ENCODE measurements at places on chromosomes 2 and 18.

DNA sequence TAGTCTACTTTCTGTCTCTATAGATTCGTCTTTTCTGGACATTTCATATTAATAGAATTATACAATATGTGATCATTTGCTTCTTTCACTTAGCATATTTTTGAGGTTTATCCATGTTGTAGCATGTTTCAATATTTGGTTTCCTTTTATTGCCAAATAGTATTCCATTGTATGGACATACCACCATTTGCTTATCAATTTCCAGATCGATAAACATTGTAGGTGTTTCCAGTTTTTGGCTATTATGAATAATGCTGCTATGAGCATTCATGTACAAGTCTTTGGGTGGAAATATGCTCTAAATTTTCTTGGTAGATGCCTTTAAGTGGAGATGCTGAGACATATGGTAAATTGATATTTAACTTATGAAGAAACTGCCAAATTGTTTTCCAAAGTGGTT lies 114.1 kb downstream of the RND3 start:
- no peak for DNase-seq

DNA sequence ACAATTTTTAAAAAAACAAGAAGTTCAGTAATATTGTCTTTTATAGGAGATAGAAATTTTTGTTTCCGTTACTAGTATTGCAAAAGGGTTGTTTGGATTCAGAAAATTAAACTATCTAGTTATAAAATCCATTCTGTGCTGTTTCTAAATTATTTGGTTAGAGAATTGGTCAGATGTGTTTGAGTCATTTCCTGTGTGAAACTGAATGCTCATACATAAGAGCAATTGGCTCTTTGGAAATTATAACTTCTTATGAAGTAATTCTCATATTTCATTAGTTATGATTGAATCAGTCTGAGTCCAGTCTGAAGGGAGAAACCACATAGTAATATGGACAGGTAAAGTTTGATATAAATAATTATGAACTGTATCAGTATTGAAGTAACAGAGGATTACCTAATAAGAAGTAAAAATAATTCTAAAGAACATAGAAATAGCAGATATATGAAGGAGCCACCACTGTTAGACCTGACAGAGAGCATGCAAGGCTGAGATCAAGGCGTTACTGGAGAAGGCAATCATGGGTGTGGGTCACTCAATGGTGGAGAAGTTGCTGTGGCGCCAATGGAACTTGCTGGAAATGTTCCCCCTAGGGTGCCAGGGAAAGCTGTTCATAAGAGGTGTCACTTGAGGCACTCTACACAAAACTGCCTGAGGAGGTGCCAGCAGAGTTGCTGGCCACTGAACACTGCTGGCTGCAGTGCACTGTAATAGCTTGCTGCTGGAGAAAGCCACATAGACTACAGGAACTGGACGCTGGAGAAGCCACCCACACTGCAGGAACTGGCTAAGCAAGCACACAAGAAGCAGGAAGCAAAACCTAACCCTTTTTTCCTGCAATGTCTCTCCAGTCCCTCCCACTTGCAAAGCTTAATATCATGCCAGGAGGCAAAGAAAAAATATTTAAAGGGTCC lies 18.0 kb upstream of the FAP start:
- no peak for DNase-seq

- DNase-seq, result no peak
Measured at GRCh38 chr2:60560734-60561644, 7.5 kb upstream of the BCL11A start.

- no peak for DNase-seq
Measured at GRCh38 chr2:174195253-174195652, 53.1 kb downstream of the OLA1 start.

DNA sequence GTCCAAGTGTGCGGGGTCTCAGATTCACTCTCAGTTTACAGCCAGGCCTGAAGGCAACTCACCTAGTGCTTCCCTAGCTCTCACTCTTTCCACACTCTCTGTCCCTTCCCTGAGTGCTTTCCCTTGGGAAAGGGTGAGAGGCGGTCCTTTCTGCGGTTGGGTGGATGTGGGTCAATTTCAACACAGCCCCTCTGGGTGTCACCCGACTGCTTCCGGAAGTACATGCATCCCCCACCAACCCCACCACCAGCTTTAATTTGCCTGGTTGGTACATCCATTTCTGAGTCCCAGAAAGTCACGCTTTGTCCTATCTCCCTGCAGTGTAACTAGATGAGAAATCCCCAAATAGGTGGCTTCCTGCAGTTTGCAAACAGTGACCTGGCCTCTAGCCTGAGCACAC lies 307.3 kb upstream of the MEIS1 start:
- DNase-seq, result no peak

DNA sequence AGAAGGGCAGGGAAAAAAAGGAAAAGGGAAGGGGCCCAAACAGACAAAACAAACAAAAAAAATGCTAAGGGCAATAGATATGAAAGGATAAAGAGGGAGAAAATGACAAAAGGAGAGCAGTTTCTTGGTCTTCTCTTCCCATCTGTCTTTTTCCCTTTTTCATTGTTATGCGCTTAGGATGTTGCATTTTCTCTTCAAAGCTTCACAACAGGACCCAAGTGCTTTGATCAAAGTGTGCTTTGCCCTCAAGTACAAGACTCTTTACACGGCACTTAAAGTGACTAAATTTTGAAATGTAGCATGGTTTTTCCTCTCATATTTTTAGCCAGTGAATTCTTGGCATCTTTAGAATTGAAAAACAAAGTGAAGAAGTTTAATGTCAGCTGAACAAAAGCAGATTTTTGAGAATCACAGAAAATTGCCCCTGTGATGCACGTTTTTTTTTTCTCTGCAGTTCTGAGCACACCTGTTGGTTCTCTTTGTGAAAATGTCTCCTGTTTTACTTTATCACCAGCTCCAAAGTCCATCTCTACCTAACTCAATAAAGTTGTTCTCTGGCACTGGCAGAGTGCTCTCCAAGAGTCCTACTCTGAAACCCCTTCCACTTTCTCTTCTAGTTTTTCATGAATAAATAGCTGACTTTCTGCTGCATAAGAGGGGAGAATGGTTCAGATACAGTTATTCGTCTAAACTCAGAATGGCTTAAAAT lies 126.6 kb downstream of the KCNH7 start:
- no peak for DNase-seq

DNA sequence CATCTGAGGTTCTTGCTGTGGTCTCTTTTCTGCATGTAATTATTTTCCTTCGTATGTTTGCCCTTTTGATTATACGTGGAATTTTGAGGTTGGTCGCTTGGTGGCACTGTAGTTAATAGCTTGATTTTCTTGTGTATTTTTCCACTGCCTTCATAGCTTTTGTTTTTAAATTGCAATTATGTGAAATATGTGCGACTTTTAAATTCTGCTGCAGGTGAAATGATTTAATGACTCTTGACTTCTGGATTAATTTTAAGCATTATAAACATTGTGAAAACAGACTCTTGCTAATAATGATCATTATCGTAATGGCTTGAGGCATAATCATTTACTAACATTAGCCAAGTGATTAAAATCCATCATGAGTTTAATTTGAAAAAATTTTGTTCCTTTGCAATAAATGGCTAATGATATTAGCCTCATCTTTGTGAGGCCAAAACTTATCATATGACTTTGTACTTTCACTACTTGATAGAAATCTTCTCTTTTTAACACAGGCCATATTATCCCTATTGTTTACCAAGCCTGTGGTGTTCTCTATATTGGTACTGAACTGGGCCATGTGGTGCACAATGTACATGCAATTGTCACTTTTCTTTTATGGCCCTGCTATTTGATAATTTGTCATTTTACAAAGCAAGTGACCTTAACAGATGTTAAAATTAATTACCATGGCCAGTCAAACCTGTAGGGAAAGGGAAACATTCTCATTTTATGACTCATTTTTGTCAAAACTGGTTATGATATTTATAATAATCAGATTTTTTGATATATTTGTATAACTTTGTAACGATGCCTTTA lies 62.8 kb upstream of the NEUROD1 start:
- DNase-seq, result no peak

Measured in C1 segment of cervical spinal cord (tissue), 14 donors.